Cortex of kidney (tissue), 1 donor: ENCODE measurements at places on chromosomes 12 and 14.

DNA sequence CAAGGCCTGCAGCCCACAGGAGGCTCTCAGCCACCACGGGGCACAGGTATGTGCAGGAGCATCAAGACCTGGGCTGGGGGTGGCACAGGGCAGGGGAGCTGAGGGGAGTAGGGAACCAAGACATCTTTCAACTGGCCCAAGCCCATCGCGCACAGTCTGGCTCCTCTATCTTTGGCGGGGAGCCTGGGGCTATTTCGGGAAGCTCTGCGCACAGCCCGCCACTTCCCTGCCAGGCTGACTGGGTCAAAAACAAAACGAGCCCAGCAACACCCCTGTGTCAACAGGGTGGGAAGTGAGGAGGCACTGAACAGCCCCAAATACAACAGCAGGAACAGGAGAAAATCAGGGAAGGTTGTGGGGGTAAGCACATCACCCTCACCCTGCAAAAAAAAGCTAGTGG is 83.9 kb downstream of the ARL6IP4 start:
- DNase-seq: no peak

- no peak for DNase-seq
These were observed 66.5 kb downstream of the PLEKHG7 start for GRCh38 chr12:92769124-92769901.

- DNase-seq: no peak
These were observed 320.0 kb downstream of the RAD51B start for GRCh38 chr14:68139431-68140075.

GRCh38 chr12:41795910-41796309 is 348.8 kb downstream of the GXYLT1 start:
- no peak for DNase-seq

DNA sequence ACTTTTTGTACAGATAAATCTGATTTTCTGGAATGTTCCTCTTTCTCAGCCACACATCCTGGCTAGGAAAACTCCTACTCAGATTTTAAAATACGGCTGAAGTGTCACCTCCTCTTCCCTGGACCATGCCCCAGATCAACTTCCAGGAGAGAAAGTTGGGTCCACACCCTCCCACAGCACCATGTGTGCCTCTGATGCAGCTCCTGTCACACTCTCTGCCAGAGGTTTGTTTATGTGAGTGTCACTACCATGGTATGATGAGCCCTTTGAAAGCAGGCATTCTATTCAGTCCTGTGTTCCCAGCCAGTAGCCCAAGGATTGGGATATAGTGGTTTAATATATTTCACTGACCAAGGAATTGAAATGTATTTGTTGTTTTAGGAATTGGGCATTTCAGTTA is 287.2 kb upstream of the ATP2B1 start:
- no peak for DNase-seq
